ENCODE measurements at places on chromosomes 5 and 9.

DNA sequence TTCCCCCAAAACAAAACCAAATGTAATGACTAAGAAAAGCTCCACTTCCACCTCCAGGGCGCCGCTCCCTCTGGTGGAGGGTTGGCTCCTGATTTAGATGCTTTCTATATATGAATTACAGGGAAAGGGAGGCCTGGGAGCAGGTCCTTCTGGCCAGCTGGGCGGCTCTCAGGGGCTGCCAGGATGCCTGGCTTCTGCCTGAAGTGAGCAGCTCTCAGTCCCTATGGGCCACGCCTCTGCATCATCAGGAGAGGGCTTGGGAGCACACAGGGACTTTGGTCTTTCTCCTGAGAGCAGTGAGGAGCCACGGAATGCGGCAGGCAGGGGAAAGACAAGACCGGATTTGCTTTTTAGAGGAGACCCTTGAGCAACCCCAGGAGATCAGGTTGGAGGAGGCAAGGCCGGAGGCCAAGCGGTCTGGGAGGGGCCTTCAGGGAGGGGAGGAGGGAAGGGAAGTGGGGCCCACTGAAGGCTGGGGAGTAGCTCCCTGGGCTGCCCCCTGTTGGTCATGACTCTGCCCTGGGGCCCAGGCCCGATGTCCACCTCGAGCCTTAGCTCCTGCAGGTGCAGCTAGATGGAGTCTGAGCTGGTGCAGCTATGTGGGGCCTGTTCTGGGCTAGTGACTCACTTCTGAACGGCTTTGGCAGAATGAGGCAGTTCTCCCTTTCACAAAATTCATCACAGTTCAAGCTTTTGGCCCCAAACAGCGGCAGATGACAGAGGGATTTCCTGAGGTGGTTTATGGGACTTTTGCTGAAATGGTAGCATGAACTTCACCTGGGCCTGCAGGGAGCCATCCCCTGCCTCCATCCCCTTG, 11.3 kb upstream of the GRHPR start:
- no peak for DNase-seq

- DNase-seq: no peak
Measured at GRCh38 chr9:99257723-99258389, 35.8 kb downstream of the SEC61B start.

GRCh38 chr5:103451261-103451660, 111.3 kb downstream of the NUDT12 start:
- no peak for DNase-seq

GRCh38 chr5:178454303-178454702, 135.9 kb downstream of the COL23A1 start:
- DNase-seq: no peak

- no peak for DNase-seq
Measured at GRCh38 chr9:5448016-5448415, 2.3 kb upstream of the CD274 start.

- DNase-seq: no peak
Measured at GRCh38 chr9:35357116-35357515, 132.8 kb upstream of the RUSC2 start.

- no peak for DNase-seq
Measured at GRCh38 chr9:120886490-120886967, 9.5 kb upstream of the PHF19 start.

DNA sequence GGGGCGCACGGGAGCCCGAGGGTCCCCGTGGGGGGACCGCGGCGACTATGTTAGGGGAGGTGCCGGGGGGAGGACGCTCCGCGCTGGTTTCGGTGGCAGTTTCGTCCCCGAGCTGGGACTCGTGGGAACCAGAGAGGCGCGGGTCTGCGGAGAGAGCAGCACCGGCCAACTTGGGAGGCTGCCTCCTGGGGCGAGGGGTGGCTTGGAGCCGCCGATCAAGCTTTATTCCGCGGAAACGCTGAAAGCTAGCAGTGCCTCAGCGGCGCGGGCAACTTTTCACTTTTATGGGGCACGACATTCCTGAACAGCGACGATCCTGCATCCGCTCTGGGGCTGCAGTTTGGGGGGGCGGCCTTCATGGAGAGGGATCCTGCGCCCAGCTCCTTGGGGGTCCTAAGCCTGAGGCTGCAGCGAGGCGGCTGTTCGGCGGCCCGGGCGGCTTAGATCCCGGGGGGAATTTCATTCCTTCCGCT, 369 bp downstream of the OCLN start:
- DNase-seq: no peak

DNA sequence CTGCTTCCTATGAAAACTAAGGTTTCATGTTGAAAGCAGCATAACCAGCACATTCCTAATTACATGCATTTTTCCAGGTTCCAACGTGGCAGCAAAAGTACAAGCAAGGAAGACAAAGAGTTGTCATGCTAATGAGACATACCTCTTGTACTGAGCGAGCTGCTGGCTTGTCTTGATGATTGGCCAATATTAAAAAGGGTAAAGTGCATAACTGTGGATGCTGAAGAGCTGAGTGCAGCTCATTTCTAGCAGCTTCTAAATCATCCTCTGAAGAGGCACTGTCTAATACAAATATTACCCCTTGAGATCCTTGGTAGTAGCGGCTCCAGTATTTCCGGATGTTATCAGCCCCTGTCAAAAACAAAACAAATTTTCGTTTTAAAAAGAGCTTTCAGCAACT, 197.3 kb downstream of the ARL15 start:
- no peak for DNase-seq

- no peak for DNase-seq
Measured at GRCh38 chr5:103490030-103490739, 72.4 kb downstream of the NUDT12 start.

GRCh38 chr5:147216552-147217154, 18.2 kb upstream of the STK32A start:
- DNase-seq: no peak

GRCh38 chr5:93072831-93073459, 508.1 kb downstream of the NR2F1-AS1 start:
- no peak for DNase-seq

Data from putamen (tissue), 1 donor.